ENCODE measurements at places on chromosomes 12 and 14. TPM values are rescaled to one million over a fixed set of nuclear protein-coding genes. Genes with fewer than 3 reads are reported as not detected.

GRCh38 chr14:21486640-21487087 is 9.7 kb downstream of the TOX4 start:
- H3K27ac ChIP-seq: peak overlapping the region; percentile 58
- H3K4me1 ChIP-seq: peaks cover 4% of the 10 kb centered on the region
- no peak for DNase-seq
- H3K36me3 ChIP-seq: peaks cover 18% of the 10 kb centered on the region
- no peaks in the 10 kb centered on the region for H3K27me3 ChIP-seq
- no peak overlapping the region for H3K4me3 ChIP-seq

GRCh38 chr14:91841065-91841464 is 26.3 kb downstream of the TC2N start:
- no peak overlapping the region for H3K4me3 ChIP-seq
- DNase-seq: no peak
- no peak overlapping the region for H3K27ac ChIP-seq
- H3K36me3 ChIP-seq: no peaks in the 10 kb centered on the region

GRCh38 chr12:78963439-78964227 is 99.1 kb downstream of the SYT1 start:
- no peaks in the 10 kb centered on the region for H3K27me3 ChIP-seq
- no peak for DNase-seq
- H3K36me3 ChIP-seq: no peaks in the 10 kb centered on the region

GRCh38 chr12:53552361-53553327 is 45.4 kb upstream of the NPFF start:
- H3K4me1 ChIP-seq: peaks cover 17% of the 10 kb centered on the region
- no peaks in the 10 kb centered on the region for H3K27me3 ChIP-seq
- DNase-seq: no peak

- DNase-seq: no peak
- H3K27me3 ChIP-seq: no peaks in the 10 kb centered on the region
- peaks cover 26% of the 10 kb centered on the region for H3K4me1 ChIP-seq
- no peak overlapping the region for H3K27ac ChIP-seq
Observed at GRCh38 chr12:122073815-122074214, 4.7 kb upstream of the MLXIP start.

The C3AR1 gene
- total RNA-seq: not detected
